ENCODE measurements at places on chromosomes 4 and X.
A peak's percentile ranks its signal among the peaks of the same experiment; 100 is the strongest.

- DNase-seq, result no peak
These were observed 1.1 kb downstream of the PLAC8 start for GRCh38 chr4:83113429-83113786.

DNA sequence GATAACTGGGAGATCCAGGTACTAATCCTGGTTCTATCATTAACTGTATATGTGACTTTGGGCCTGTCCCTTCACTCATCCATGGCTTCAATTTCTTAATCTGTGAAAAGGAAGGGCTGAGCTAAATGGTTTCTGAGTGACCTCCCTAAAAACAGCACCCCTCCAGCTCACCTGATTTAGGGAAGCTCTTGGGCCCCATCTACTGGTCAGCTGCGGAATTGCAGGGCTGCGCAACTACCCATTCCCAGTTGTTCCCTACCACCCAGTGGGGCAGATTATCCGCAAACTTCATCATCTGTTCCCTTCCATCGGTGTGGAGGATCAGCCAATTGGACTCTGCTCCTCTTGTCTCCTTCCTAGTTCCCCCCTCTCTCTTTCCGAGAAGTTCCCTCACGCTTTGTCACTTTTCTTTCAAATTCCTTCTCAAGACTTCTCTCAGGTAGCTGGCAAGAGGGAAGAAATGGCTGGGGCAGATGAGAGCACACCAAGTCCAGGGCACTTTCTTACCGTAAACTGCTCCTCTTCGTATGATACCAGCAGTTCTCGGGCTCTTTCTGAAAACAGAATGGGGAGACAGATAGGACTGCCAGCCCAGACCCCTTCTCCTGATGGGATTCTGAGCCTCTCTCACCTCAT, 5.8 kb downstream of the LAS1L start:
- DNase-seq, result peak; percentile 25

DNA sequence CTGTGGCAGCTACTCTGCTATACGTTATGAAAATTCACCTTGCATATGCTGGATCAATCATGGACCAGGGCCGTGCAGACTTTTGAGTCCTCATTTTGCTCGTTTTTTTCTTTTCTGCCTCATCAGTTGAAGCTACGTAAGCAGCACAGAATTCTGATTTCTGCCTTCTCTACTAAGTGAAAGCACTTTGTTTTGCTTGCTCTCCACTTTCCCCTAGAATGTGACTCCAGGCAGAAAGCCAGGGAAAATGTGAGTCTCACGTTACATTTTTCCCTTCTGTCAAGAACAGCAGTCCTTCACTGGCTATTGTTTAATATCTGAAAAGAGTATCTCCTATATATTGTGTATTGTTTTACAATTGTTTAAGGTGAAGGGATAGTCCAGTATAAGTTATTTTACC, 1840.1 kb downstream of the PCDH7 start:
- DNase-seq, result no peak

DNA sequence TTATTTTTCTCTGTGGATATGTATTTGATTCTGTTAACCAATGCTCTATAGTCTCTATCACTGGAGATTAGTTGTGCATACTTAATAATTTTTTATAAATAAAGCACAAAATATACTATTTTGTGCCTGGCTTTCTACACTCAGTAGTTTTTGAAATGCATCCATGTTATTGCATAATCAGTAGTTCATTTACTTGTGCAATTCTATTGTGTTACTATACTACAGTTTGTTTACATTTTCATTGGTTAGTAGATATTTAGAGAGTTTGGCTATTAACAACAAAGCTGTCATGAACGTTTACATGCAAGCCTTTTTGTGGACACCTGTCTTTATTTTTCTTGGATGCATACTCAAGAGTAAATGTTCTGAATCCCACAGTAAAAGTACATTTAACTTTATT, 265.0 kb upstream of the FAT4 start:
- DNase-seq, result no peak

GRCh38 chrX:24668111-24668510, 21.0 kb upstream of the PCYT1B start:
- no peak for DNase-seq

DNA sequence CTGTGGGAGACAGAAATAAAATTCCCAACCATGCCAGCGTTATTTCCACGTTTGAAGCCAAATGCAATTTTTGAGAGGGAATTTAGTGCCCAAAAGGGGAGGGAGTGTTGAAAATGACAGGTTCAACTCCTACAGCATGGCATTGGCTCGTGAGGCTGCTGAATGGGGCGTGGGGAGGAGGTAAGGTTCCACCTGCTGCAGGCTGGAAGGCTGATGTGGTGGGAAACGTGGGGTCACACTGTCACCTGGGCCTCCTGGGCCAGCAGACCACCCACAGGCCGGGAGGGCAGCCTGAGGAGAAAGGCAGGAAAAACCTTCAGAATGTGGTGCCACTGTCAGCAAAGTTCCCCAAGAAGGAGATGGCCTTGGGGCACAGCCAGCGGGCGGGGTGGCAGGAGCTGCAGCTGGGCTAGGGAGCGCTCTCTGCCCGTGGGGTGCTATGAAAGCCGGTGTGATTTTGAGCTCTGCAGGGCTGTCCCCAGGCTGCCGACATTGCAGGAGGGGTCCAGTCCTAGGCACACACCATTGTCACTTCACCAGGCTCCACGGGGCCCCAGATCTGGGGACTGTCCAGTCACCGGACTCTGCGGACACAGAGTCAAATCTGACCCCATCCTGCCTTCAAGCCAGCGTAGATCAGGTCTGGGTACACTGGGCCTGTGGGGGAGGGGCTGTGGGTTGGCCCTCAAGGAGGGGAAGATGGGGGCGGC, 19.6 kb downstream of the MSANTD1 start:
- DNase-seq, result no peak

- DNase-seq, result peak; percentile 60
These were observed 51.6 kb downstream of the MAML3 start for GRCh38 chr4:140102421-140102820.

DNA sequence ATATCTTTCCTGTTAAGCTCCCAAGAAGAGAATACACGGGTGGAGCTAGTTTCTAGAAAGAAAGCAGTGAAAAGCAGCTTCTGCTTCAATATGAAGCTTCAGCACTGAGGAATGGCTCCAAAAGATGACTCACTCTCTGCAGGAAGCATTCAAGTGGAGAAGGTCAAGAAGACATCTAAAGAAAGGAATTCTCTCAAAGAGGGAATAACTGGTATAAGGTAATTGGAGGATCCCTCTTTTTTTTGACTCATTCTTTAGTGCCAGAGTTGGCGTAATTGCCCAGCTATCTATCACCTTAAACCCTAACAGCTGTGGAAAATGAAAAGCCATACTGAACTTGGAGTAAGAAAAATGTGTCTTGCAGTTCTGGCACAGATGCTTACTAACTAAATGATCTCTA, 3.5 kb downstream of the EDA2R start:
- no peak for DNase-seq

- DNase-seq, result no peak
These were observed 137.0 kb upstream of the IL15 start for GRCh38 chr4:141499261-141499853.

DNA sequence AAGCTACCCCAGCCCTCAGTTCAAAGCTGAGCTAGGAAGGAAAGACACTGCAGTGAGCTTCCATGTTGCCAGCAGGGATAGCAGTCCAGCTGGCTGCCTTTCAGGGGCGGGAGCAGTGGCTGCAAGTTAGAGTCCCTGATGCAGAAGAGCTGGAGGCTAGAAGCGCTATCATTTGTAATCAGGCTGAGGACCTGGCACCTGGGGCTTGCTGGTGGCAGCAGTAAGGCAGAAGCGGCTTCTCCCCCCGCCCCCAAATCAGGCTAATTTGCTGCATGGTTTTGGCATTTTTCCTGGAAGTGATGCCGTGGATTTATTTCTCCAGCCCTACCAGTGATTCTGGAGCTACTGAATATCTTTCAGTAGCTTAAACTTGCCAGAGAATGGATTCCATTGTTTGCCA, 203.3 kb downstream of the CLCN4 start:
- no peak for DNase-seq

GRCh38 chr4:120327276-120327675, 260.6 kb upstream of the MAD2L1 start:
- no peak for DNase-seq

DNA sequence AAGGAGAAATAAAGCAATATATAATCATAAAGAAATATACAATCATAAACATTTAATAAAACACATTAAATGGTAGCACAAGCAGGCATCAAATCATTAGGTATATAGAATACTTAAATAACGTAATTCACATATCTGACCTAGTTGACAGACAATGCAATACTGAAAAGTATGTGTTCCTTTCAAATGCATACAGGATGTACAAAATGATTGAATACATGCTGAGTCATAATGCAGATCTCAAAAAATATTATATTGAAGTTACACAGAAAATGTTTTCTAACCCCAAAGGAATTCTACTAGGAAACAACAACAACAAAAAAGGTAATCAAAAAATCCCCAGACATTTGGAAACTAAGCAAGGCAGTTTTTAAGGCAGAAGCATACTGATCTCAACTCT, 1072.0 kb upstream of the INTU start:
- DNase-seq, result no peak

- DNase-seq, result peak; percentile 63
These were observed 377 bp downstream of the TIMM17B start for GRCh38 chrX:48897157-48897624.

GRCh38 chrX:5829060-5829459, 399.6 kb downstream of the NLGN4X start:
- DNase-seq, result no peak

GRCh38 chr4:52864793-52865192, 2.7 kb downstream of the RASL11B start:
- DNase-seq, result no peak

DNA sequence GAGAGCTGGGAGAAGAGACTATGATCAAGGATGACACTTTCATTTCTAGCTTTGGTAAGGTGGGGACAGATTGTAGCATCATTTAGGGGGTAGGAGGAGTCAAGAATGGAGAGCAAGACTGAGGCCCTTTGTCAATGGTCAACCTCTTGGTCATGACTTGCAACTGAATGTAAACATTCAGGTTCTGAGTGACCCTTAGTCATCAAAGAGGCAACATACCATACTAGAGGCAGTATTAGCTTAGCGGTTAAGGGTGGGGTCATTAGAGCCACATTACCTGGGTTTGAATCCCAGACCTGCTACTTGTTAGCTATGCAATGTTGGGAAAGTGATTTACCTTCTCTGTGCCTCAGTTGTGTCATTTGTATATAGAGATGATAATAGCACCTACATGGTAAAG, 76.5 kb downstream of the MED28 start:
- no peak for DNase-seq

DNA sequence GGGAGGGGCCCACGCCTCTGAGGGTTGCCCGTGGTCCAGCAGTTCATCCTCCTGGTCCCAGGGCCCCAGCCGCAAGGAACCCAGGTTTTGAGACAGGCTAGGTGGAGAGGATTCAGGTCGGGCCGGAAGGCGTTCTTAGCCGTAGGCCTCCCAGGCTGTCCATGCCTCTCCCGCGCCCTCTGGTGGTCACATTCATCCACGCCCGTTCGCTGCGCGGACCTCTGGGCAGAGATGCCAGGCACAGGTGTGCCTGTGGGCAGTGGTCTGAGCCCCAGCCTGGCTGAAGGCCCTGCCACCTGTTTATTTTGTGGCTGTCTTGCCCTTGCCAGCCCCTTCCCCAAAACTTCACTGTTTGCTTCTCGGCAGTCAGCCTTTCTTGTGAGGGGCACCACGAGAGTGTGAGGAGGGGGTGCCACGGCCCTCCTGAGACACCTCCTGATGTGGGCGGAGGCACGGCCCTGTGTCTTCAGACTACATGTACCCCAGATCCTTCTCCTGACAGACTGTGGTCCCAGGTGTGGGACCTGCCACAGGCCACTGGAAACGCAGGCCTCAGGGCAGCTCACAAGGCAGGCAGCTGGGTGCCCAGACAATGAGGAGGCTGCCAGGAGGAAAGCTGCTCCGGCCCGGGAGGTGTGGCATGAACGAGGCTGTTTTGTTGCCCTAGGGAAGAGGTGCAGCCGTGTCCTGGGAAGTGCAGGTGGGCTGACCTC, 5.0 kb downstream of the UVSSA start:
- peak; percentile 69 for DNase-seq

- DNase-seq, result no peak
These were observed 77.9 kb downstream of the EFHC2 start for GRCh38 chrX:44265559-44265958.
